ENCODE measurements at places on chromosomes 11 and 22.
A peak's percentile ranks its signal among the peaks of the same experiment; 100 is the strongest.

DNA sequence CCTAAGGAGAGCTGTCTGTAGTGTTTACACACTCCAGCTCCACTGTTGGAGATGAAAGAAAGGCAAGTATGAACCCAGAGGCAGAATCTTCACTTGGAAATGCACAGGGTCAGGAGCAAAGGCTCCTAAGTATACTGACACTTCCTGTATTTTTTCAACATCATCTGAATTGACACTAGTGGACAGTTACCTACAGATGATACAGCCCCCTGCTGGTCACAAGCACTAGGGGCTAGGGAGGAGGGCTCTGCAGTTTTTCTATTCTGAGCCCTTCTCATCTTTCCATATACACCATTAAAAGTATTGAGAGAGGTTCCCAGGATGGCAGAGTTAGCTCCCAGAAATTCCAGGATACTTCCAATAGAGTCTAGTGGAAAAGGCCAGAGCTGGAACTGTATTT is 290.3 kb upstream of the API5 start:
- DNase-seq = peak; percentile 58

GRCh38 chr11:117200813-117201657 is 1.9 kb downstream of the TAGLN start:
- DNase-seq = no peak

- no peak for DNase-seq
These were observed 94.5 kb downstream of the RPS6KA4 start for GRCh38 chr11:64453466-64453865.

- peak; percentile 85 for DNase-seq
These were observed 3.1 kb downstream of the ILK start for GRCh38 chr11:6606471-6607189.

GRCh38 chr22:22942511-22943329 is 55.1 kb downstream of the IGLL5 start:
- peak; percentile 81 for DNase-seq

DNA sequence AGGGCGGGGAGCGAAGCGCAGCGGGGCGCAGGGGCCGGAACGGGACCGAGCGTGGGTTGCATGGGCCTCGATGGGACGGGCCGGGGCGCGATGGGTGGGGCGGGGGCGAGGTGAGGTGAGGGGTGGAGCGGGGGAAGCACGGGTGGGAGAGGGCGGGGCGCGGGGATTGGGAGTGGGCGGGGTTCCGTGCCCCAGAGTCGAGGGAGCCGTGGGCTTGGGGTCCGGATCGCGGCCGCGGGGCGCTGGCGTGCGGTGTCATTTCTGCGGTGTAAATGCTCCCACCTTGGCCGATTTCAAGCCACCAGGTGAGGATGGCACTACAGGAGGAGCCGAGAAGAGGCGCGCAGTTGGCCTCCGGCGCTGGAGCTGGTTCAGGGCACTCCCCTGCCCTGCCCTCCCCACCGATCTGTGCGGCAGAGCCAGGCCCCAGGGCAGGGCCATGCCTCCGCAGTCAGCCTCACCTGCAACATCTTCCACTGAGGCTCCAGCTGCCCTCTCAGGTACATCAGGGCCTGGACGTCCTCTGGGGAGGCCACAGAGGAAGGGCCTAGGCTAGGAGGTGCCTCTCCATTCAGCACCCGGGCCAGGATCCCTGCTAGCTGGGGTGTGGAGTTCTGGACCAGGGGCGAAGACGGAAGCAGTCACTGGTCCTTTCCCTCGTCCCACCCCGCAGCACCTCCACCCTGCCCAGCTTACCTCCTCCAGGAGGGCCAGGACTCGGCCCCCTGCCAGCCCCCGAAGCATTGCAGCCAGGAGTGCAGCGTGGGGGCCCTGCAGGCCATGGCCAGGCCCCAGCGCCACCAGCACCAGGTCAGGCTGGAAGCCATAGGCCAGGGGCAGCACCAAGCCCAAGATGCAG is 620 bp upstream of the TUBGCP6 start:
- no peak for DNase-seq

DNA sequence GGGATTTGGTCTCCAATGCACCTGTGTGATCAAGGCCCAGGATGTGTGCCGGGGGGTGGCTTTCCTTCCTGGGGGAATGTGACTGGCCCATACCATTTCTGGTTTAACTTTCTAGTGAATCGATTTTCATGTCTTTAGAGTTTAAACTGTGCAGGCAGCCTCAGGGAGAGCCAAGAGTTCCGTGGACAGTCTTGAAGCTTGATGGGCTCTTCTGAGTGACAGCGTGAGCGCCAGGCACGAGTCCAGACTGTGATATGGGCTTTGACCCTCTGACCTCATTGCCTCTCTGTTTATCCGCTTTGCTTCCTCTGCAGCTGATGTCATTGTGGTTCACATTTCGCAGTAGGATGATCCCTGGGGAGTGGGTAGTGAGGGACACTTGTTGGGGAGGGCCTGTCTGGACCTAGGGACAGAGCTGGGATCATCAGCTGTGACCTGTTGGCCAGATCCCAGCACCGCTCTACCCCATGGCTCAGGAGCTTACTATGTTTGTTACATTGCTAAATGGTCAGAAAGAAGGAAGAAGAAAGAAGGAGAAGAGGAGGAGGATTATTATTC is 80.6 kb upstream of the CLDN5 start:
- DNase-seq = no peak

- no peak for DNase-seq
These were observed 22.3 kb upstream of the SPON1 start for GRCh38 chr11:13939961-13940906.

DNA sequence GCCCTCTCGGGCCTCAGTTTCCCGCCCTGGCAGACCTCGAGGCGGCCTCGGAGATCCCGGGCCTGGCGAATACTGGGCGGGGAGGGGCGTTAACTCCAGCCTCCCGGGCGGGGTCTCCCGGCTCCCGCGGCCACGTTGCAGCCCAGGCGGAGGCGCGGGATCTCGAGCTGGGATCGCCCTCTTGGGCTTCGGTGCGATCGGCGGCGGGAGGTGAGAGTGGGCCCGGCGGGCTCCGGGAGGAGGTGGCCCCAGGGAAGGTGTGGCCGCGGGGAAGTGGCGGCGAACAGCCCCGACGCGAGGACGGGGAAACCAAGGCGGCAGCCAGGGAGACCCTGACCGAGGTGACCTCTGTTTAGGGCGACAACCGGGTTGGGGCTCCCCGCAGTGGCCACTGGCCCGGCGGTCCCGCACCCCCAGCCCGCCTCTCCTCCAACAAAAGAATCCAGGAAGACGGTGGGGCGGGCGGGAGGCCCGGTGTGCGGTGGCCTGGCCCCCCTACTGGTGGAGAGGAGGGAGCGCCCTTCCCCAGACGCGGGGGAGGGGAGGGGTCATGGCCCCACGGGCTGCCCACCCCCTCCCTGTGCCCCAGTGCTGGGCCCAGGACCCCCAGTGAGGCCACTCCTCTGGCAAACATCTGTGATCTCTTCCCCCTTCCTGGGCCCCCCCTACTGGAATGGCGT is at the start of gene PHETA2:
PHETA2 (plus strand) TSS at position 117 of the 680 bp plus-strand sequence. CDS start 3,046 bp downstream, outside the sequence.
- DNase-seq = no peak

DNA sequence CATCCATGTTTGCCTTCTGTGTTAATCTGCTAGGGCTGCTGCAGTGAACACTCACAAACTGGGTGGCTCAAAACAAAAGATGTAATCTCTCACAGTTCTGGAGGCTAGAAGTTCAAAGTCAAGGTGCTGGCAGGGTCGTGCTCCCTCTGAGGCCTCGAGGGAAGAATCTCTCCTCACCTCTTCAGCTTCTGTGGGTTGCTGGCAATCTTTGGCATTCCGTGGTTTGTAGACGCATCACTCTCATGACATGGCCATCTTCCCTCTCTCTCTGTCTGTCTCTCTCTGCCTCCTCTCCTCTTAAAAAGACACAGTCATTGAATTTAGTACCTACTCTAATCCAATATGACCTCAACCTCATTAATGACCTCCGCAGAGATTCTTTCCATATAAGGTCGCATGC is 78.8 kb downstream of the TSPAN18 start:
- no peak for DNase-seq

- no peak for DNase-seq
These were observed 212.3 kb upstream of the DDI1 start for GRCh38 chr11:103824116-103824515.

DNA sequence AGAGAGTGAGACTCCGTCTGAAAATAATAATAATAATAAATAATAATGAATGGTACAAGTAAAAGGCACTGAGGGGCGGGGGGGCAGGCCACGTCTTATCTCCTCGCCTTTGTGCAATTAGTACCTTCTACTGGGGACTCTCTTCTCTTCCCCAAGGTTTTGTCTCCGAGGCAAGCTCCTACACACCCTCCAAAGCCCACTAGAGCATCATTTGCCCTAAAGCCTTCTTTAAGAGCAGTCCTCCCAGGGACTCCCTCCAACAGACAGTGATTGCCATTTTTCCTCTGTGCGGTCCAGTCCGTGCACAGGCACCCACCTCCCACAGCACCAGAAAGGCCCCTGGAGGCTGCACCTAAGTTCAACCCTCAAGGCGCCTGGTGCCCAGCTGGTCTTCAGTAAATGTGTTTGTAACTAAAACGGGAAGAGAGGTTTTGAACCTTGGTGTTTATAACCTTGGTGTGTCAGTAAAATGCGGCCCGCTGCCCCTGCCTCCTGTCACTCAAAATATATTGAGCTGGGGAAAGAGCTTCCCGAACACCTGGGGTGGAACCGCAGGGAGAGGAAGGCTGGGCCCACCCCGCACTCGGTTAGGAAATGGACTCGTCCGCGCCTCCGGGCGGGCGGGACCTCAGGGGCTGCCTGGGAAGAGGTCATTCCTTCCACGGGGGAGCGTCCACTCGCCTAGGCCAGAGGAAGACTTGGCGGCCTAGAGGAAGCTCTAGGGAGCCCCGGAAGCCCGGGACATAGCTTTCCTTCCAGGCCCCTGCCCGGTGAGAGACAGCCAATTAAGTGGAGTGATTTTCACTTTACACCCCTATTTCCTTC is 4.7 kb upstream of the KDELR3 start:
- no peak for DNase-seq

GRCh38 chr11:94912806-94913205 is 60.5 kb downstream of the CWC15 start:
- DNase-seq = no peak

DNA sequence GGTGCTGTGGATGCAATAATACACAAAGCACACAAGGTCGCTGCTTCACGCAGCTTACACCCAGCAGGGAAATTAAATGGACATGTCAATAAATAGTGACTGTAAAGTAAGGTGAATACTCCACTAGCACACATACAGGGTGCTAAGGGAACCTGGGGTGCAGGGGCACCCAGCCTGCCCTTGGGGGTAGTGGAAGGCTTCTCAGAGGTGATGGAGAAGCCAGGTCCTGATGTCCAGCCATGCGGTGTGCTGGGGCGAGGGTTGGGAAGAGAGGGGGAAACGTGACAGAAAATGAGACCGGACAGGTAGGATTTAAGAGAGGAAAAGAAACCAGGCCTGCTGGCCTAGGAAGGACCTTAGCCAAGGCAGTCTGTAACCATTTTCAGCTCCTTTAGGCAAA is 200.5 kb downstream of the GRIK4 start:
- no peak for DNase-seq

DNA sequence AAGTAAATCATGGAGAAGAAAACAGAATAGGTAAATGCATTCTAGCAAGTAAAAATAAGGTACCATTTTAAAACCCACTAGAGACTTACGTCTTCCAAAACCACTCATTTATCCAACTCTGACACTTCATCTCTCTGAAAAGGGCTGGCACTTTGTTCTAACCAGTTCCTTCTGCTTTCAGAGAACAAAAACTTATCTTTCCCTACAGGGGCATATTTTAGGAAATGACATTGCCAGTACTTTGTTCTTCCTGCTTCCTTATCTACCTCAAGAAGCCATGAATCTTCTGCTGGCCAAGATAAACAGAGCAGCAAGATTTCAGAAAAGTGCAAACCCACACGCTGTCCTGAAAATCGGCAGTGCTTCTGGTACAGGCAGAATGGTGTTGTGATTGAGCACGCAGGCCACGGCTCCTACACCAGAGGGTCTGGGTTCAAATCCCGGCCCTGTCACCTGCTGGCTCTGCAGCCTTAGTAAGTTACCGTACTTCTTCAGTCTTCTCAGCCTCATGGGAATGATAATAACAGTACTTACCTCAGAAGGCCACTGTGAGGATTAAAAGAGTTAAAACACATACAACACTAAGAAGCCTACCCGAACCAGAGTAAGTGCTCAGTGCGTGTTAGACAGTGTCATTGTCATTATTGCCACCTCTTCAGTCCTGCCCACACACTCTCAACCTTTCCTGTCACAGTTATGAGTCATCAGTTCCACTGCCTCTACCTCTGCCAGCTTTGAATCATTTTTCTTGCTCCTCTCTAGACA is 11.0 kb downstream of the MPZL3 start:
- DNase-seq = no peak

DNA sequence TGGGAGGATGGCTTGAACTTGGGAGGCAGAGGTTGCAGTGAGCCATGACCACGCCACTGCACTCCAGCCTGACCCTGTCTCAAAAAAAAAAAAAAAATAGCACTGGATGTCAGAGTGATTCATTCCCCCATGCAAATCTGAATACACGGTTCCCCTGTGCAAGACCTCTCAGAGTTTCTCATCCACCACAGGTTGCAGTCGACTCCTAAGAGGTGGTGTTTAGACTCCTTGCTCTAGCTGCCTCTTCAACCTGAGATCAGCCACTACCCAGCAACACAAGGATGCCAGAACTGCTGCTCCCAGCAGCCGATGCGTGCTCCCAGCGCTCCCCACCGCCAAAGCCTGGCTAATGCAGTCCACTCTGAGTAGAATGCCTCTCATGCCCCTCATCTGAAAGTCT is 97.5 kb downstream of the PARVA start:
- no peak for DNase-seq

- DNase-seq = no peak
These were observed 10.4 kb upstream of the MALAT1 start for GRCh38 chr11:65488273-65489034.

- DNase-seq = no peak
These were observed 38.0 kb downstream of the TMEM123 start for GRCh38 chr11:102414559-102414958.

DNA sequence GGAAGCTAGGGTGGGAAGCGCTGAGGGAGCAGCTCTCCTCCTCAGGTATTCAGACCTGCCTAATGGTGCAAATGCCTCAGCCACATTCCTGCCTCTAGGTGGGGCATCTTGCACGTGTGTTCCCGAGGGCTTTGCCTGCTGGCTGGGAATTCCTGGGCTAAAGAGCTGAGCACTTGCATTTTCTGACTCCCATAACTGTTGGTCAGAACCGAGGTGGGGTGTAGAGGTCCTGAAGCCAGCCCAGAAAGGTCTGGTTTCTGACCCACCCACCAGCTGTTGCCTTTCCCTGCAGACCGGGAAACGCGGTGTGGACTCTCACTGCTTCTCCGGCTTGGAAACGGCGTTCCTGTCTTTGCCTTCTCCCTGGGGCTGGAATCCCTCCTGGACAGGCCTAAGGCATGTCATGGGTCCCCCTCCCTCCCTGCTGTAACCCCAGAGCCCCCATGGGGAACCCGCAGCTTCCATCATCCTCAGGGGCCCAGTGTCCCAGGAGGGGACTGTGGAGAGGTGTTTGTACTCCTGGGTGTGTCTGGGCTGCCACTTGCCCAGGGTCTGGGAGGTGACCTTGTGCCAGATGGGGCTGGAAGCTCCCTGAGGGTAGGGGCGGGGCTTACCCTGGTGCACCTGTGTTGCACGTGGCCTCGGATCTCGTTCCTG is 24.0 kb upstream of the SMIM38 start:
- peak; percentile 70 for DNase-seq
